ENCODE measurements at places on chromosomes 5 and 9.

DNA sequence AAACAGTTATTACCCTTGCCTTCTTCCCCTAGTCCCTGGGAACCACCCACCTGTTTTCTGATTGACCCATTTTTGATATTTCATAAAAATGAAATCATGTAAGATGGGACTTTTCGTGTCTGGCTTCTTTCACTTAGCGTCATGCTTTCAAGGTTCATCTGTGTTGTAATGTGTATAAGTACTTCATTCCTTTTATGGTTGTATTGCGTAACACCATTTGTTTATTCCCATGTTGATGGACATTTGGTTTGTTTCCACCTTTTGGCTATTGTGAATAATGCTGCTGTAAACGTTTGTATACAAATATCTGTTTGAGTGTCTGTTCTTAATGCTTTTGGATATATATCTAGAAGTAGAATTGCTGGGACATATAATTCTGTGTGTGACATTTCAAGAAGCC lies 650.1 kb upstream of the COX7C start:
- no peak for DNase-seq

- DNase-seq: no peak
Observed at GRCh38 chr5:172687940-172688339, 46.9 kb downstream of the NEURL1B start.

GRCh38 chr5:32383586-32383985 lies 61.0 kb downstream of the ZFR start:
- no peak for DNase-seq

- DNase-seq: no peak
Observed at GRCh38 chr5:133799571-133800237, 168.7 kb downstream of the C5orf15 start.

DNA sequence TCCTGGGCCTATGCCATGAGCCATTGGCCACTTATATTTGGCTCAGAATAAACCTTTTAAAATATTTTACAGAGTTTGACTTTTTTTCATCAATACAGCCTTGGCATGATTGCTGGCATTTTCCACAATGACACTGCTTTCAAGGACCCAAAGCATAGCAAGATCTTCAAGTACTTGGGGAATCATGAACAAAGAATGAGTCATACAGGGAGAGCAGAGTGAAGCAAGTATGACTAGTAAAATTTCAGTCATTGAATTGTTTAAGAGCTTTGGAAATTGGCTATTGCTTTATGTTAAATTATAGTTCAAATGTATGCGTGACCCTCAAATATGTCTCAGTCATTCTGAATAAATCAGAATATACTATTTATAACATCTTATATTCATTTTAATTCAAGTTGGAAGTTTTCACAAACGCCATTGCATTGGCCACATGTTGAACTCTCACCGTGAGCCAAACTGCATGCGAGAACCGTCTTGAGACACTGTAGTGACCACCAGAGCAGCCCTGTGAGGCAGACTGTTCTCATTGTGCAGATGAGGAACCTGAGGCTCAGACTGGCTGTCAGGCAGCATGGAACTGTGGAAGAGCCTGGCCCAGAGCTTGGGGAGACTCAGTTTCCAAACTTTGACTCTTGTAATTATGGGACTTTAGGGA lies 52.9 kb downstream of the GDNF start:
- DNase-seq: no peak

DNA sequence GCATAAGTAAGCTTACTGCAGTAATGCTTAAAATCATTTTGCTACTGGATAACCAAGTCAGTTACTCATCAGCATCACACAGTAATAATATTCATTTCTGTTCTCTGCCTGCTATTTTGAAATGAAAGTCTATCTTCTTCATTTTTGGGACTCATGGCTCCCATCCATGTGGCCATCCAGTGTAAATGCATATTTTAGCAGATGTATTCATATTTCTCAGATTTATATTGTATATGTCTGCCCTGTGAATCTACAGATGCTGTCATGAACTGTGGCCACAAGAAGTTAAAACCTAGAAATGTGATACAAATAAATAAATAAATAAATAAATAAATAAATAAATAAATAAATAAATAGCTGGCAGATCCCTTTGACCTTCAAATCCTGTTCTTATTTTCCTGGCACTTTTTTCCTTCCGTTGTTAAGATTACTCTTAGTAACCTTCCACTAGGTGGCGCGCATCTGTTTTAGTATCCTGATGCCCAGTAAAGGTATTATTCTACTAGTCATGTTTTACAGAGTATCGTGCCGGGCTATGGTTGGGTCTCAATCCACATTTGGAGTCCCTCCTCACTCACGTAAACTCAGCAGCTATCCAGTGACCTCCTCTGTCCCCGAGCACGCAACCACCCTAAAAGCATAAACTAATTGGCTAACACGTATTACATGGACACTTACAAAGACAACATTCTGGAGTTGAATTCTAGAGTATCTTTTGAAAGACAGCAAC lies 79.2 kb upstream of the IL7R start:
- peak; percentile 71 for DNase-seq

GRCh38 chr5:16536818-16537217 lies 71.2 kb upstream of the ZNF622 start:
- no peak for DNase-seq

- no peak for DNase-seq
Observed at GRCh38 chr9:106038266-106039001, 344.1 kb downstream of the TMEM38B start.

Data from stimulated activated CD4-positive, alpha-beta T cell treated with anti-CD3 and anti-CD28 coated beads, Interleukin-12 subunit alpha, Interleukin-12 subunit beta, amount 100 ng/mL, for 4 hours (primary cell).